ENCODE measurements at places on chromosomes 11 and 22.

- DNase-seq: no peak
Measured at GRCh38 chr11:85755285-85755684, 55.7 kb downstream of the SYTL2 start.

DNA sequence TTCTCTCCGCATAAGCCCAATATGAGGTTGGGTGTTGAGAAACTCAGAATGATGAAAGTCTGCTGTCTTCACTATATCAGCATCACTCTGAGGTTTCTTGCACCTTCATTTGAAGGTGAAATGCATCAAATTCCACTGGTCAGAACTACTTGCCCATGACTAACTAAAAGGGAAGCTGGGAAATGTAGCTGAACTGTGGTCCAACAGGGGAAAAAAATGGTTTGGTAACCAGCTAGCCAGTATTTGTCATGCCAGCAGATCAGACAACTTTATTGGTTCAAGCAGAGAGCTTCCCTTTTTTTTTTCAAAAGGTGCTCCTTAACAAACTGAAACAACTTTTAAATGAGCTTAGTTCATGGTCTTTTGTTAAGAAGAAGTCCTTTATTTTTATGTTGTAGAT lies 14.2 kb upstream of the PIK3C2A start:
- no peak for DNase-seq

- no peak for DNase-seq
Measured at GRCh38 chr11:26993965-26994457, at the start of gene FIBIN. Gene FIBIN (plus strand): TSS chr11:26994112. CDS start chr11:26994527, 415 bp downstream.

GRCh38 chr11:14418801-14419417 lies 59.9 kb upstream of the RRAS2 start:
- DNase-seq: no peak

DNA sequence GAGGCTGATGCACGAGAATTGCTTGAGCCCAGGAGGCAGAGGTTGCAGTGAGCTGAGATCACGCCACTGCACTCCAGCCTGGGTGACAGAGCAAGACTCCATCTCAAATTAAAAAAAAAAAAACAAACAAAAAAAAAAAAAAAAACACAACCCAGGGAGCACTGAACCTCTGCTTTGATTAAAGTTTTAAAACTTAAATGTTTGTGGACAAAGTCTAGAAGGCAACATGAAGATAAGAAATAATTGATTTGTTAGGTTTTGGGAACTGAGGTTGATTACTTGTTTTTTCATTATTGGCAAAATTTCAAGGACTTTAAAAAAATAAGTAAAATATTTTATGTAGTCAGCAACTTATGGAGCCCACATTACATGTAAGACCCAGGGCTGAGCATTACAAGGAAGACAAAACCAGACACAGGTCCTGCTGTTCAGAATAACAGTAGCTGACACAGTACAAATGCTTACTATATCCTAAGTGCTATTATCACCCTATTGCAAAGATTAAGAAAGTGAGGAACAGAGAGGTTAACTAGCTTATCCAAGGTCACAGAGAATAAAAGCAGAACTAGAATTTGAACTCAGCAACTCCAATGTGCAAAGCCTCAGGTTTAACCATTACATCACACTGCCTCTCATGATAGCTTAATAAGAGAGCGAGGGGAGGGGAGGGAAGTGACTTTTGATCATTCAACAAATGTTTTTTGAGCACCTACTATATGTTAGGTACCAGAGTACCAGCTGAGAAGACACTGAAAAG lies 2.3 kb upstream of the CRY2 start:
- DNase-seq: no peak

GRCh38 chr11:58058276-58059006 lies 27.7 kb downstream of the OR6Q1 start:
- no peak for DNase-seq

- DNase-seq: no peak
Measured at GRCh38 chr11:31722754-31723153, 88.4 kb downstream of the PAX6 start.

DNA sequence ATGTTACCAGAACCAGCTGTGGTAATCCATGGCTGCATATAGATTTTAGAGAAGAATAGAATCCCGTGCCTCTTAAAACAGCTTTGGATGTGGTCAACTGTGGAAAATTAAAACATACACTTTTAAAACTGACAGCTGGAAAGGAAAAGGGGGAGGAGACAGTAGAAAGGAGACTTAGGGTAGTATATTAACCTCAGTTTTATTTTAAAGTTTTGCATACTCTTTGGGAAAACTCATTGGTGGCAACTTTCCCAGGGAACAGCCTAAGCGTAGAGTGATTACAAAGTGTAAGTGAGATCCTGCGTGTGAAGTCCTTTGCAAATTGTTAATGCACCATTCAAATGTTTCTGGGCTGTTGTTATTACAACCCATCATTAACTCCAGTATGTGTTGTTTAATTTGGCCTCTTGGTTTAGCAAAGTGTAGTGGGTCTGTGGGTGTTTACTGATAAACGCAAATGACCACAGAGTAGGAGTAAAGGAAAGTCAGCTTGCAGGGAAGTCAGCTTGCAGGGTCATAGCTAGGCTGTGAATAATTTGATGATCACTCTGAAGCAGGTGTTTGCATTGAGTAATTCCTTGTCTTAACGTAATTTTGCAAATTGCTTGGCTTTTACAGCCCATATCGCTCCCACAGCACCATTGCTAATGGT lies 88.0 kb upstream of the DBX1 start:
- DNase-seq: no peak

- no peak for DNase-seq
Measured at GRCh38 chr11:106681435-106681834, 336.8 kb downstream of the GUCY1A2 start.

- DNase-seq: no peak
Measured at GRCh38 chr22:17779286-17780115, 5.2 kb upstream of the BID start.

DNA sequence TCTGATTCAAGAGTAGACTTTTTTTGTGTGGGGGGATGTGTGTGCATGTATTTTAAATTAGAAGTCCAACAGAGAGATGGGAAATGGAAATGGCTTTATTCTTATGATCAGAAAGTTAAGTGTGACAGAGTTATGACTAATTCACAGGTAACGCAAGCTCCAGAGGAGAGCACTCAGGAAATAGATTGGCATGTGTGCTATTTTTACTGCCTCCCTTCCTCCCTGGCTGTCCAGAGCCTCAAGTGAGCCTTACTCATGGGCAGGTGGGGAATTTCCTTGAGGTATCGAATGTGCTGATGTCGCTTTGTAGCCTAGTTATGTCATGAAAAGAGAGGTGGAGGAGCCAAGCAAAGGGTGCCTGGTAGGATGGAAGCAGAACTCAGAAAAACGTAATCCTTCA lies 70.3 kb upstream of the BDNF start:
- DNase-seq: no peak

DNA sequence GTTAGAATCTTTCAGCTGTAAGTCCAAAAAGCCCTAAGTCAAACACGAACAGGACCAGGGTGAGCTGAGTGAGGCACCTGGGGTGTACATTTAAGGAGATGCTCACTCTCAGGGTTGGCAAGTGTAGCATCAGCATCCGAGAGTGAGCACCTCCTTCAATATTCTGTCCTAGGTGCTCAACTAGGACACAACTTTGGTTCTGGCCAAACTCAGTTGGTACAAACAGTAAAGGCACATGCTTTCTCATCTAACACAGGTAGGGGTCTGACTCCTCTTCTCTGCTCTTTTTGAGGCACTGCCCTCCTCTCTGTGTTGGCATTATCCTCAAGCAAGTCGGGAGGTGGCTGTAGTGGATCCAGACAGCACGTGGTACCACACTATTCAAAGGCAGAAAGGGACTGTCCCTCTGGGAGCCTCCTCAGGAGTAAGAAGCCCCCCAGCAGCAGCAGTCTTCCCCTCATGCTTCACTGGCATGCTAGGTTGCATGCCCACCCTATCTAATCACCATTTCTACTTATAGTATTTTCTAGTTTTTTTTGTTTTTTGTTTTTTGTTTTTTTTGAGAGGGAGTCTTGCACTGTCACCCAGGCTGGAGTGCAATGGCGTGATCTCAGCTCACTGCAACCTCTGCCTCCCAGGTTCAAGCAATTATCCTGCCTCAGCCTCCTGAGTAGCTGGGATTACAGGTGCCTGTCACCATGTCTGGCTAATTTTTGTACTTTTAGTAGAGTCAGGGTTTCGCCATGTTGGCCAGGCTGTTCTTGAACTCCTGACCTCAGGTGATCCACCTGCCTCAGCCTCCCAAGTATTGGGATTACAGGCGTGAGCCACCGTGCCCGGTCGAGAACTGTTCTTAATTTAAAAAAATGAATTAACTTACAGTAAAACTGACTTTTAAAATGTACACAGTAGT lies 14.7 kb upstream of the MAPK1 start:
- no peak for DNase-seq

GRCh38 chr22:26753125-26753862 lies 95.9 kb downstream of the MIAT start:
- no peak for DNase-seq

DNA sequence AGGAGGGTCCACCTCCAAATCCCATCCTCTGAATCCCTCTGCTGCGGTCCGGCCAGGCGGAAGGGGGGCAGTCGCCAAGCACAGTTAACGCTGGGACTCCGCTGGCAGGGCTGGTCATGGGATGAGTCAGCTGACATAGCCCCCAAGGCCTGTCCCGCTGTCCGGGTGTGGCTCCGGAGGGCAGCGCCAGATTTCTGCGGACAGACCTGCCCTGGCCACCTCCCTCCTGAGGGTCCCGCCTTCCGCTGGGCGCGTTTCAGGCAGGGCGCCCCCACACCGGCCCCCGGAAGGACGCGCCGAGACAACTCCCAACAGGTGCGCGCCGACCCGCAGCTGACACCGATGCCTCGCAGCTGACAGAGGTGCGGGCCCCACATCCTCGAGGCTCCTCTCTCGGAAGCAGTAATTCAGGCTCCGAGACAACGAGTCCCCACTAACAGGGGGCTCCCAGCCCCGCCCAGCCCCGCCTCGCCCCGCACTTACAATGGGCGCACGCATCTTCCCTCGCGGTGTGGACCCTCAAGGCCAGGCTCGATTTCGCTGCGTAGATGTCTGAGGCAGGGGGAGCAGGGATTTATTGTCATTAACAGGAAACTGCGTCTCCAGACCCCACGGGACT lies 607 bp downstream of the PLAAT3 start:
- peak; percentile 10 for DNase-seq

DNA sequence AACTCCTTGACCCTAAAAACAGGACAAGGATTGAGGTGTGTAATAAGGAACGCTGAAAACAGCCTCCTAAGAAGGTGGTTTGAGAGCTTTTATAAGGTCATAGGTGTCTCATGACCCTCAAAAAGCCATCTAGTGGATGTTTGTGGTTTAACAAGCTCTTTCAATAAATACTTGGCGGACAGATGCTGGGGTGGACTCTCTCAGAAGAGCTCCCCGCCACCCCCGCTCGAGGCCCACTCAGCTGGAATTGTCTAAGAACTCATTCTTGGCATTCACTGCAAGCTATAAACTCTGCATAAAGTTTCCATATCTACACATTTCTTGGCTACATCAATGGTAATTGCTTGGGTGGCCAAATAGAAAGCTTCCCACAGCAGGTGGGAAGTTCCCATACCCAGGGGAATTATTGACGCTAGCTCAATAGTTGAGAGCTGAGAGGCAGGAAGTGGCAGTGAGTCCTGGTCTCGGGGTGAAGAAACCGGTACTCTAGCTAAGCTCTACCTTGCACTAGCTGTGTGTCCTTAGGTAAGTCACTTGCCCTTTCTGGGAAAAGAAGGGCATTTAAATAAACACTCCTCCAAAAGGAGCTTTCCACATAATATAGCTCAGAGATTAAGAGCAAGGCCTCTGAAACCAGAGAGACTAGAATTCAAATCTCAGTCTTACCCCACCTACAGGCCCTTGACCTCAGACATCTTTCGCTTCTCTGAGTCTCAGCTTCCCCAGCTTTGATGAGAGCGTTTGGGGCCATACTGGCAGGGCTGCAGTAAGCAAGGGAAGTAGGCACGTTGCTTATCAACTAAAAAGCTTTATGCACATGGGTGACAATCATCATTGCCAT lies 6.4 kb downstream of the MS4A15 start:
- DNase-seq: no peak

GRCh38 chr11:134524201-134524600 lies 112.2 kb upstream of the B3GAT1 start:
- DNase-seq: no peak

DNA sequence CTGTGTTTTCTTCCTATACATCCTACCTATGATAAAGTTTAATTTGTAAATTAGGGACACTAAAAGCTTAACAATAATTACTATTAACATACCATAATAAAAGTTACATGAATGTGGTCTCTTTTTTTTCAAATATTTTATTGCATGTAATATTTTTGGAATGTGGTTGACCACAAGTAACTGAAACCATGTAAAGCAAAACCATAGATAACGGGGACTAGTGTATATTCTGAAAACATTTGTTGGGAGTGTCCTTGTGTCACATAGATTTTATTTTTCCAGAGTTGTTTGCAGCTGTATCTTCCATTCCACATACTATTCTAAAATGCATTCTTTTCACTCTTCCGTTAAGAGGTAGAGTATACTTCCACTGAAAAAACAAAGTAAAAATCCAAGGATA lies 200.4 kb downstream of the KIF18A start:
- no peak for DNase-seq

- DNase-seq: no peak
Measured at GRCh38 chr11:99277281-99277680, 256.5 kb downstream of the CNTN5 start.

GRCh38 chr22:49964136-49965090 lies 3.8 kb downstream of the PIM3 start:
- no peak for DNase-seq

GRCh38 chr11:111632516-111633220 lies 30.4 kb downstream of the SIK2 start:
- DNase-seq: no peak

- no peak for DNase-seq
Measured at GRCh38 chr22:41147722-41148121, 55.3 kb downstream of the EP300 start.

DNA sequence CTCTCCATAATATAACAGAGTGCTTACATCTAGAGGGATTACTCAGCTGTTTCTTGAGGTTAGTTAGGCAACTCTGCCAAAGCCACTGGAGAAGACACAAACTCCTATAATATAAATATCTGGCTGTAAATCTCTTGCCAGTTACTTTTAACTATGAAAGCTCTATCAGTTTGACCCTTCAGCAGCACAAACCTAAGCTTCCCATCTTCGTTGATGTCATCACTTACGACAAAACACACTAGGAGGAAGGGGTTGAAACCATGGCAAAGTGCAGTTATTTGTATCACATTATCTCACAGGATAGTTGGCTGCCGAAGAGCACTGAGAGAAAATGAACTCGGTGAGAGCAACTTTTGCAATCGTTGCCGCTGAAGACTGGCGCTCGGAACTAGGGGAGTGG lies 922.1 kb downstream of the OPCML start:
- no peak for DNase-seq

GRCh38 chr11:18144243-18144642 lies 11.9 kb downstream of the MRGPRX3 start:
- no peak for DNase-seq

DNA sequence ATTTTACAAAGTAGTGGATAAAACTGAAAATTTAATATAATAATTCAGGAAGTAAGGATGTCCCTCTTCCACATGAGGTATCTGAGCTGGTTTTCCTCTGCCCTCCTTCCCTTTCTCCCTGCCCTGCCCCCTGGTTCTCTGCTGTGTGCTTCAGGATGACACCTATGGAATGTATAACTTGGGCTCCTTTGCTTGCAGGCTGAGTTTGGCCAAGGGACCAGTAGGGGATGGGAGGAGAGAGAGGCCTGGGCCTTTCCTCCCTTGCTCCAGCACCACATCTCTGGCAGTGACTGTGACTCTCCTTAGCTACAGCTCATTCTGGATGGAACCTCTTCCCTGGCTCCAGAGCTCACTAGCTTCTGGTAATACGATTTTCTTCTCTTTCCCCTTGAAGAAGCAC lies 10.1 kb downstream of the IRAG1 start:
- no peak for DNase-seq

- no peak for DNase-seq
Measured at GRCh38 chr11:79413268-79413667, 27.6 kb downstream of the TENM4 start.
